ENCODE measurements at places on chromosomes 5 and 9.

GRCh38 chr5:94017579-94017978 is 276.2 kb upstream of the POU5F2 start:
- no peak for DNase-seq

DNA sequence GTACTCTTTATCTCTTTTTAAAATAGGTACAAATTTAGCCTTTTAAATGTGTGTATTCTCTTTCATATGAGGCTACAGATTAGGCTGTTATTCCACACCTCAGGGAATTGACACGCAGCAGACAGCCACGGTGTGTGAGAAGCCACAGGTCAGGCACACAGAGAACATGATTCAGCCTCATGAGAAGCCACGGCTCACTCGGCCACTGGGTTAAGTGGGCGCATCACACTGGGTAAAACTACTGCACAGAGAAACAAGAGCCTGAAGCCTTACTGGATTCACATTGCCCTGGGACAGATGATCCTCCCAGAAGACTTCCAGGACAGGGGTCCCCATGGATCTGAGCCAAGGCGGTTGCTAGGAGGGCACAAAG is 28.2 kb downstream of the LPCAT1 start:
- DNase-seq = no peak

DNA sequence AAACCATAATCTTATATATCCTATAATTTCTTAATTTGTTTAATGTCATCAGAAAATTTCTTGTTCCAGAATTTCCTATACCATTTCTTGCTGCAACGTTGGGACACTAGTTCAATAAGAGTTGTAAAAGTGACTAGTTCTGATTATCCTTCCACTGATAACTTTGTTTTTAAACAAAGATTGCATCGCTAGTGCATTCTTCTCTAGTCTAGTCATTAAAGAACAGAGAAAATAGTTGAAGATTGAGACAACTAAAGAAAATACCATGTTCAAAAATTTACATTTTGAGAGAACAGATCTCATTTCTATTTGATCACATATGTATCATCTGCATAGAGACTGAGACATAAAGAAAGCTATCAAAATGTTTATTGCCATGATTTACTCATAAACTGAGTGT is 1888.2 kb downstream of the EFNA5 start:
- DNase-seq = no peak

DNA sequence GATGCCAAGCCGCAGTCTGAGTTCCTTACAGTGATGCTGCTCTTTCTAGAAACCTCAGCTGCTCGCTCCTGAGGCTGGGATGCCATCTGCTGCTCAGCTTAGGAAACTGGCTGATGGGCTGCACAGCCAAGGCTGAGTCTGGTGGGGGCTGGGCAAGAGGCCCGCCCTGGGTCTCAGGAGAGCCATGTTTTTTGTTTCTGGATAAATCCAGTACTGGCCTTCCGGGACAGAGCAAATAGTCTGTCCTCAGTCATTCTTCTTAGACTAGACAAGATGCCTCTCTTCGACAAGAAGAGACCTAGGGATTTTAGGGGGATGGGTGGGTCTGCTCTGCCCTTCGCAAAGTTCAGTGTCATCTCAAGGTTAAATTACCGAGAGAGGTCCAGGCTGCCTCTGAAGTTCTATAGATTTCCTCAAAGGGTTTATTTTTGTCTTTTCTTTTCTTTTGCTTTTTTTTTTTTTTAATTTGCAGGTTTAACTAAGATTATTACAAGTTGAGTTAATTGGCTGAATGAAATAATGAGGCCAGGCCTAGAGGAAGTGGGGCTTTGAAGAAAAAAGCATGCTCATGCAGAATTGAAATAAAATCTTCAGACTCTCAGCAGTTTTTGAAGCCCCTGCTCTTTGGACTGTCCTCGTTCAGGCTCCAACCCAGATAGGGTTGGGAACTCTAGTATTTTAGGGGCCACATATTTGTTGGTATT is 30.6 kb upstream of the MATR3 start:
- peak; percentile 90 for DNase-seq

GRCh38 chr9:97527626-97528528 is 26.4 kb downstream of the TMOD1 start:
- DNase-seq = no peak

- no peak for DNase-seq
These were observed 449.2 kb downstream of the IRX1 start for GRCh38 chr5:4044881-4045280.

- no peak for DNase-seq
These were observed 184.9 kb downstream of the FANCC start for GRCh38 chr9:95132366-95133324.

- DNase-seq = no peak
These were observed 20.8 kb downstream of the PHF2 start for GRCh38 chr9:93597142-93597706.

GRCh38 chr5:6392561-6392960 is 14.2 kb upstream of the MED10 start:
- DNase-seq = no peak

DNA sequence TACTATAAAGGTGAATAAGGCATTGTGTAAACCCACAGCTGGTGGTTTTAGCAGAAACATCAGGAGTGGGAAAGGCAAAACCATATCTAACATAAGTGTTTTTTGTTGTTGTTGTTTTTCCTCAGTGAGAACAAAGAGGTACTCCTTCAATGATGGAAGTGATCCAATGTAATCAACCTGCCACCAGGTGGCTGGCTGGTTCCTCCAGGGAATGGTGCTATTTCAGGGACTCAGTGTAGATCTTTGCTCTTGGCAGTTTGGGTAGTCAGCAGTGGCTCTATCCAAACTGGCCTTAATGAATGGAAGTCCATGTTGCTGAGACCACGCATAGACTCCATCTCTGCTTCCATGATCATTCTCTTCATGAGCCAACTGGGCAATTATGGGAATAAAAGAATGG is 10.8 kb downstream of the DMRTA1 start:
- DNase-seq = no peak

DNA sequence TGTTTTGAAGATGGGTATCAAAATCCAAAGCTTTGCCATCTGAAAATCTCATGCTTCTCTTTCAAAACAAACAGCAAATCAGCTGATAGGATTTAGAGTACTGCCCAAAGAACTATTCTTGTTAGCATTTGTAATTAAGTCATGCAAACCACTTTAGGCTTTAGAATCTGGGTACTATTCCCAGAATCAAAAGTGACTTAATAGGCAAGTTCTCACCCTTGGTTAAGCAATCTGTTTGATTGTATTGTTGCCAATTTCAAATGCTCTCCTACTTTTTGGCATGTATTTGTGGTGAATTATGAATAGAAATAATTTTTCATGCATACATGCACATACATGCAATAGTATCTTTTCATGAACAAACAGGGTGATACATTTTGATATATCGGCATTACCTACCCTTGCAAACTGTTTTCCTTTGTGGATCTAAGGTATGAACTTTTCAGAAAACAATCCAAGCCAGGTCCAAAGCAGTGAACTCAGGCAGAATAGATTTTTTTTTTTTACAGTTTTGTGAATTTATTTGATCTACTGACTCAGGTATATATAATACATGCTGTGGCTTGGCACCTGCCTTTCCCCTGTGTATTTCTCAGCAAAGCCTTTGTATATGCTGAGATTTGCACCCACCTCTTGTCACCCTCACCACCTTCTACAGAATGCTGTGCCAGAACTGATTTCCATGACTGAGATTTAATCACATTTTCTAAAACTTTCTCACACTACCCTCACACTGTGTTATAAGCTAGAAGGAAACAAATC is 9.0 kb downstream of the IL33 start:
- DNase-seq = no peak

DNA sequence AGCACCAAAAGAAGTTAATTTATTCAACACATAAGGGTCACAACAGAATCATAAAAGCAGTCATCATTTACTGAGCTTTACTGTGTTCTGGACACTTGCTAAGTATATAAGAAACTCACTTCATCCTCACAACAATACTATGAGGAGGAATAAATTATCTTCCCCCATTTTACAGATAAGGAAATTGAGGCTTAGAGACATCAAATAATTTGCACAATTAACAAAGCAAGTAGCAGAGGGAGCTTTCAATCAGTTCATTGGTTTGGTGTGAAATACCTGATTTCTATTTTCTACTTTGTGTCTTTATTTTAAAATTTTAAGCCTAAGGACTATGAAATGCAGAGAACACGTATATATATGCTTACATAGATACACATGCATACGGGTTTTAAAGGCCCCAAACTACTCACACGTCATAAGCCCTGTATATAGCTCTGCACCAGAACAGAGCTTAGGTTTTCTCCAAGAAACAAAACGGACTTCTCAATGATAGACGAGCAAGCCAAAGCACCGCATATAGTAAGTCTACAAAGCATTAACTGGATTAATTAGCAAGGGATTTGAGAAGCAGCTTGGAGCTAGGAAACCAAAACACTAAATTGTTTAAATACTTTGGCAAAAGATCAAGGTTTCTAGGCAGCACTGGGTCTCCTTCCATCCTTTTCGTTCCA is 95.6 kb downstream of the DENND1A start:
- DNase-seq = peak; percentile 24

Measured in muscle of back (tissue), 13 donors.